Activated T-helper 1 cell treated with anti-CD3 and anti-CD28 coated beads, Interleukin-12 subunit alpha, Interleukin-12 subunit beta, Interleukin-2, Interleukin-4 antibody, amounts not matched to agents 30 ng/mL and 10 ng/mL and 1 ng/mL, durations not matched to agents 14 hours and 24 hours and 36 hours (primary cell): ENCODE measurements at places on chromosomes 4 and X. TPM values are rescaled to one million over a fixed set of nuclear protein-coding genes. Genes with fewer than 3 reads are reported as not detected.

GRCh38 chrX:19556202-19556601 lies 40.9 kb upstream of the MAP3K15 start:
- H3K4me3 ChIP-seq, result no peak overlapping the region
- peak overlapping the region; percentile 58 for H3K27ac ChIP-seq
- H3K4me1 ChIP-seq, result peaks cover 34% of the 10 kb centered on the region
- no peaks in the 10 kb centered on the region for H3K27me3 ChIP-seq

DNA sequence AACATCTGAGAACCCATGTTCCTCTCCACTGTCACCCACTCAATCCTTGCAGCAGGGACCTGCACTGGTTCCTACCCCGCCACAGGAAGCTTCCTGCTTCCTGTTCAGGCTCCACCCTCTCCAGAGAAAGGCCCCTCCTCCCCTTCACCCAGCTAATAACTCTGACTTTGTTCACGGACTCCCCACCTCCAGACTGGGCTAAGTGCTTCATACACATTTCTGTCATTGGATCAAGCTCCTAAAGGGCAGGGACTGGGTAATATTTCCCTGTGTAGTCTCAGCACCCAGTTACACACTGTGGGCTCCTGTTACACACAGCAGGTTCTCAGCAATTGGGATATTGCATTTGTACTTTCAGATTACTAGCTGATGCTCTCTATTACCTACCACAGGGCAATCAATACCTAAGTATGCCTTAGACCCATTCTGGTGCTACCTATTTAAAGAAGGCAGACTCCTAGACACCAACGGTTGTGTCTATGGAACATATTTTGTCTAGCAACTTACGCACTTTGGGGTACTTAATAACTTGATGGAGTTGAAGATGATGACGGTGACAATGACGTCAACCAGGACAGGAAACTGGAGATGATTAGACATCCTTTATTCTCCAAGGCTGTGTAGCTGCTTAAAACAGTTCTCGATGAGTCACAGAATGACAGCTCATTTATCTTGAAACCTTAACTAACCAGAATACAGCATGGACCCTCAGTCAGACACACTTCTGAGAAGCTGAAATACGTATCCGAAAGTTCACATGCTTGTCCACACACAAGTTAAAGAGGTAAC lies 58.1 kb downstream of the MAML3 start:
- peak; percentile 63 for DNase-seq
- peak overlapping the region; percentile 80 for H3K4me3 ChIP-seq
- peaks cover 9% of the 10 kb centered on the region for H3K36me3 ChIP-seq
- peak overlapping the region; percentile 94 for H3K27ac ChIP-seq

DNA sequence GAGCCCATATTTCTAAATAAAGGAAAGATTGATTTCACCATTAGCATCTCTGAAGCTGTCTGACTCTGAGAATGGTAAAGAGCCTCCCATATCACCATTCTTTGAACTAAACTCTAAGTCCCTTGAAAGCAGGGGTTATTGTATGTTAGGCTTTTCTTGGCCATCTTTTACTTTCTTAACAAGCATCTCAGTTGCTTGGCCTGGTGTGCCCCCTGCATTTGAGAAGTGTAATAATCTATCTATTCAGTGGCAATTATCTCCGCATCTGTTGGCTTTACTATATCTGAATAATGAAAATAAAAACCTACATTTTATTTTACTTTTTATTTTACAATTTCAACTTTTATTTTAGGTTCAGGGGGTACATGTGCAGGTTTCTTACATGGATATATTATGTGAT lies 128.3 kb upstream of the ARMCX2 start:
- no peak overlapping the region for H3K4me3 ChIP-seq
- no peaks in the 10 kb centered on the region for H3K36me3 ChIP-seq
- no peaks in the 10 kb centered on the region for H3K27me3 ChIP-seq

Gene TACR3
- not detected in 2 replicates for total RNA-seq

Gene WDFY3
- total RNA-seq, result 0.39 and 1.1 TPM in 2 replicates

- H3K36me3 ChIP-seq, result no peaks in the 10 kb centered on the region
- no peaks in the 10 kb centered on the region for H3K27me3 ChIP-seq
- no peak for DNase-seq
These were observed 31.3 kb downstream of the NYX start for GRCh38 chrX:41478381-41478911.

Gene NPY2R
- not detected in 2 replicates for total RNA-seq

Gene GLOD5
- total RNA-seq, result not detected in 2 replicates

Gene UGT2B15
- total RNA-seq, result not detected in 2 replicates

GRCh38 chr4:38138363-38138762 lies 178.2 kb downstream of the PTTG2 start:
- peaks cover 2% of the 10 kb centered on the region for H3K27me3 ChIP-seq
- H3K27ac ChIP-seq, result peak overlapping the region; percentile 25
- peaks cover 46% of the 10 kb centered on the region for H3K4me1 ChIP-seq
- H3K36me3 ChIP-seq, result peaks cover 64% of the 10 kb centered on the region
- no peak overlapping the region for H3K4me3 ChIP-seq
- no peak for DNase-seq

Gene PAGE4
- not detected in 2 replicates for total RNA-seq

GRCh38 chr4:185068837-185069236 lies 50.5 kb downstream of the HELT start:
- no peaks in the 10 kb centered on the region for H3K36me3 ChIP-seq
- H3K27me3 ChIP-seq, result peaks cover 22% of the 10 kb centered on the region
- H3K27ac ChIP-seq, result no peak overlapping the region
- no peaks in the 10 kb centered on the region for H3K4me1 ChIP-seq
- DNase-seq, result no peak

GRCh38 chr4:77028246-77028645 lies 47.5 kb downstream of the CCNI start:
- peak overlapping the region; percentile 35 for H3K4me3 ChIP-seq
- H3K36me3 ChIP-seq, result peaks cover 28% of the 10 kb centered on the region
- H3K27me3 ChIP-seq, result peaks cover 4% of the 10 kb centered on the region
- peak overlapping the region; percentile 71 for H3K27ac ChIP-seq

- DNase-seq, result no peak
- no peaks in the 10 kb centered on the region for H3K27me3 ChIP-seq
- H3K4me3 ChIP-seq, result no peak overlapping the region
- H3K27ac ChIP-seq, result no peak overlapping the region
- H3K4me1 ChIP-seq, result no peaks in the 10 kb centered on the region
These were observed 426.7 kb downstream of the RPA4 start for GRCh38 chrX:97310373-97310772.

Gene JADE3
- total RNA-seq, result 1.3 and 2.1 TPM in 2 replicates

GRCh38 chrX:32483534-32484136 lies 727.7 kb downstream of the DMD start:
- H3K4me1 ChIP-seq, result no peaks in the 10 kb centered on the region
- H3K27me3 ChIP-seq, result no peaks in the 10 kb centered on the region
- H3K36me3 ChIP-seq, result no peaks in the 10 kb centered on the region

Gene CD40LG
- 261 and 272 TPM in 2 replicates for total RNA-seq

- peaks cover 21% of the 10 kb centered on the region for H3K36me3 ChIP-seq
- no peaks in the 10 kb centered on the region for H3K27me3 ChIP-seq
- DNase-seq, result no peak
- H3K27ac ChIP-seq, result peak overlapping the region; percentile 44
- no peak overlapping the region for H3K4me3 ChIP-seq
These were observed 34.7 kb downstream of the P2RY8 start for GRCh38 chrX:1502241-1502640.

DNA sequence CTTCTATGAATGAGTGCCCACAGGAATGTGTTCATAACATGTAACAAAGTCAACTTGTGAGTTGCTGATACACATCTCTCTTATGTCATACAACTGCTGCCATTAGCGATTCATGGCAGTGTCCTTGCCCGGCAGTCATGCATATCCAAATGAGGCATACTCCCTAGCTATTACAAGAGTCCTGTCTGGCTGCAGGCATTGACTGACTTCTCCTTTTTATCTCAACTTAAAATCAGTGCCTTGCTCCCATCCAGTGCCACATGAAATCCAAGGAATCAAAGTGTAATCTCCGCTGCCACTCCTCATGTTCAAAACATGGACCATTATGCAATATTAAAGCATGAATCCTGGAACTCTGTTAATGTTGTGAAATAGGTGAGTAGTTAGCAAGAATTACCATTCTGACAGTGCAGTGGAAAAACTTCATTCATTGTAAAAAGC lies 348.9 kb upstream of the FTHL17 start:
- H3K4me3 ChIP-seq, result no peak overlapping the region
- H3K4me1 ChIP-seq, result no peaks in the 10 kb centered on the region
- H3K27ac ChIP-seq, result no peak overlapping the region
- DNase-seq, result no peak

Gene SLIT2
- total RNA-seq, result 0.07 and 0.13 TPM in 2 replicates

DNA sequence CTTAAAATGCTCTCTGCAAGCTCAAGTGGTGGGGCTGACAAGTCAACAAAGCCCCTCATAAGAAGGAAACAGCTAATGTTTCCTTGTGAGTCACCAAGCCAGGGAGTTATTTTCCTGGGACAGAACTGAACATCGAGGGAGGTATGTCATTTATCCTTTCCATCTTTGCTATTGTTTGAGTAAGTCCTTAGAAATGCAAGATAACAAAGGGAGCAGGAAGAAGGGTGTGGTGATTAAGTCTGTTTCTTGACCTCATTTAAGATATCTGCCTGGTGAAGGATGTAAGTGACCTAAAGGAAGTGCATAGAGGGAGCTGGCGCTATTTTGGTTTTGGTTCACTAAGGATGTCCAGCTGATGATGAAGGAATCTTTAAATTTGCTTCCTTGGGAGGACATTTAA lies 39.9 kb downstream of the ATG4A start:
- H3K4me3 ChIP-seq, result no peak overlapping the region
- no peaks in the 10 kb centered on the region for H3K27me3 ChIP-seq
- no peaks in the 10 kb centered on the region for H3K4me1 ChIP-seq
- no peak for DNase-seq

Gene BEX4
- 5.1 and 5.5 TPM in 2 replicates for total RNA-seq

- H3K4me3 ChIP-seq, result no peak overlapping the region
- H3K4me1 ChIP-seq, result no peaks in the 10 kb centered on the region
- peaks cover 14% of the 10 kb centered on the region for H3K36me3 ChIP-seq
- no peak for DNase-seq
These were observed 13.9 kb upstream of the DCK start for GRCh38 chr4:70979445-70980008.

DNA sequence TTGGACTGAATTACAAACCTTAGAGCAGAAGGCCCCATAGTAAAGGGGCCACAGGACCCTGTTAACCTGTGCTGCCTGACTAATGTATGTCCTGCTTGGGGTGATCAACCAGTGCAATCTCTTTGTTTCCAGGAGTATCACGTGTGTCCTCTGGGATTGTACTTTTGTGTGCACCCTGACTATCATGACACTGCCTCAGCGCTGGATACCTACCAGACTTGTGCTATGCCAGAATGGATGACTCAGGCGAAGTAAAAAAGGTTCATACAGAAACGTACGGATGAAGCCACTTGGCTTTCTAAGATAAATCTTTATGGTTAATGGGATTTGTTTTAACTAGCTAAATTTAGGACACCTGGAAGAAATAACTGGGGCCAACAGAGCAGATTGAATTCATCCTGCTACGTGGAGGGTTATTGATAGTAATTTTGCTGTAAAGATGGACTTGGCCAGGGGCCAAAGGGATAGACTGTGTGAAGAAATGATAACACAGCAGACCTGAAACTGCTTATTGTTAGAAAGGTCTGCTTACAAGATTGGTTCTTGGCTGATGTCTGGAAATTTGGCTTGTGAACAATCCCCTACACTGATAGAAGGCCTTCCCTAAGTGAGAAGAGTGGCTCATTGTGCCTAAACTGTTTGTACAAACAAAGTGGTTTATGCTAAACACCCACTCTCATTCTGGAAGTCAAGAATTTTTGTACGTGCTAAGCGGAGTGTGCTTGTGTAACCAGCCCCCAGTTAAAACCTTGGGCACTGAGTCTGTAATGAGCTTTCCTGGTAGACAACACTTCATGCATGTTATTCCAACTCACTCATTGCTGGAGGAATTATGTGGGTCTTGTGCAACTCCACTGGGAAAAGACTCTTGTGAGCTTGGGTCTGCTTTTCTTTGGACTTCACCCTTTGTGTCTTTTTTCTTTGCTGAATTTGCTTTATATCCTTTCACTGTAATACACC lies 750.5 kb upstream of the HTR2C start:
- DNase-seq, result no peak
- H3K4me1 ChIP-seq, result no peaks in the 10 kb centered on the region
- H3K27me3 ChIP-seq, result no peaks in the 10 kb centered on the region
- no peak overlapping the region for H3K4me3 ChIP-seq

DNA sequence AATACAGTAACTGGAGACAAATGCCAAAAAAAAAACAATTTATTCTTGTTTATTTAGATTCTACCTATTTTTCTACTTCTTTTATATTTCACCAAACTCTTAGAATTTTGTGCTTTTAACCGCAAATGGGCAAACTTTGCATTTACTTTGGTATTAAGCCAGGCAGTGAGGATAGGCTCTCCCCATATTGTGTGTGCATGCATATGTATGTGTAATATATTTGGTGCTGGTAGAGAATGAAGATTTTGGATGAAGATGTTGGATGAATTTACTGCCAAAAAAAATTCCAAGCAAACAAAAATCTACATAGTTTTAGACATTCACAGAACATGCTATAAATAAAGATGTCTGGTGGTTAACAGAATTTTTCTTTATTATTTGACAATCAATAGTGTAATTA lies 30.3 kb downstream of the GALNTL6 start:
- no peak overlapping the region for H3K4me3 ChIP-seq
- H3K27ac ChIP-seq, result no peak overlapping the region
- H3K4me1 ChIP-seq, result no peaks in the 10 kb centered on the region
- H3K27me3 ChIP-seq, result no peaks in the 10 kb centered on the region

DNA sequence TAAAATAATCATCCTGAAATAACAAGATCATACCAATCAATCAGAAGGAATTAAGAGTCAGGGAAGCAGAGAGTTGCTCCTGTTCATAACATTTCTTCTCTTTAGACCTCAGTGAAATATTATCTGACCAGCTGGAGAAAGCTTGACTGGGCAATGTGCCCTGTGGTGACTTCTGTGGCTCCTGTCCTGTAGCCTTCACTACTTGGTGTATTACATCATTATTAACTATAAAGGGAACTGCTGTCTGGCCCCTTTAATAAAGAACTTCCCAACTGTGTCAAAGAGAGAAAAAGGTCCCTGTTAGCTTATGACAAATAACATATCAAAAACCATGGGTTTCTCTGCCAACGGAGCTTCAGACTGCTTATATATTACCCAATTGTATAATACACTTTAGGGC lies 18.0 kb downstream of the OPHN1 start:
- no peak overlapping the region for H3K4me3 ChIP-seq
- DNase-seq, result no peak
- H3K4me1 ChIP-seq, result no peaks in the 10 kb centered on the region
